ENCODE measurements at places on chromosomes 5 and 9.

DNA sequence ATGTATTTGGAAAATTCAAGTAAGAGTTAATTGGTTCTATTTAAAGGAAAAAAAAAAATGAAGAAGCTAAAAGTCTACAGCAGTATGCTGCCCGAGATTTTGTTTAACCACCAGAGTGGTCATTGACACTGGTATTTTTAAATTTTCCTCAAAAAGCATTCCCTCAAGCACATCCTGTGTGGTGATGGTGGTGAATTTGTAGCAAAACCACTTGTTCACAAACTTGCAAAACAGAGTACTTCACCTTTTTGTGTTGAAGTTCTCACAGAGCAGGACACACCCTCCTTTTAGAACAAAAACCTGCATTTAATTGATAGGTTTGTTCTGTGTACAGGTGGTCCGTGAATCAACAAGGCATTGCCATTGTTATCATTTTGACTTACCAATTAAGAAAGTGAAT lies 374.2 kb downstream of the EFNA5 start:
- no peak for DNase-seq

GRCh38 chr5:82278711-82279370 lies 687 bp upstream of the RPS23 start:
- DNase-seq: no peak

- DNase-seq: no peak
These were observed 102.0 kb upstream of the DMAC1 start for GRCh38 chr9:7901621-7902020.

DNA sequence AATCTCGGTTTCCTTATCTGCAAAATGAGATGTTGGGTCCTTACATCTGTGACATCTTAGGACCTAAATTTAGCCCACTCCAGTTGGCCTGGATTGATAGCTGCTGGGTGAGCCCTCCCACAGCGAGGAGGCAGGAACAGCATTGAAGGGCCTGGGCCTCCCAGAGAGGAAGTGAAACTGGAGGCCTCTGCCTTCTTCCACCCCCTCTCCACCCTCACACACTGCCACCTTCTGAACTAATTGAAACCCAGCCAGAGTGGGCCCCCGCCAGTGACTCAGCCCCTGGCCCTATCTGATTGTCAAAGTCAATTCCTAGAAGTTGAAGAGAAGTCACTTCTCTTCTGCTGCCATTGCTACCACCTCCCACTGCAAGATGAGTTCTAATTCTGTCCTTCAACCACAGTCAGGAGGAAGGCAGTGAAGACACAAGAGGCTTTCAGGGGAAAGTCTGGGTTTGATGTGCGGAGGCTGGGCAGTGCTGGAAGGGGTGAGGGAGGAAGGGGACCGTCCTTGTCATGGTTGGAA lies 55.2 kb upstream of the NEK6 start:
- DNase-seq: no peak

GRCh38 chr5:115686051-115686737 lies 60.4 kb upstream of the TMED7 start:
- peak; percentile 22 for DNase-seq

DNA sequence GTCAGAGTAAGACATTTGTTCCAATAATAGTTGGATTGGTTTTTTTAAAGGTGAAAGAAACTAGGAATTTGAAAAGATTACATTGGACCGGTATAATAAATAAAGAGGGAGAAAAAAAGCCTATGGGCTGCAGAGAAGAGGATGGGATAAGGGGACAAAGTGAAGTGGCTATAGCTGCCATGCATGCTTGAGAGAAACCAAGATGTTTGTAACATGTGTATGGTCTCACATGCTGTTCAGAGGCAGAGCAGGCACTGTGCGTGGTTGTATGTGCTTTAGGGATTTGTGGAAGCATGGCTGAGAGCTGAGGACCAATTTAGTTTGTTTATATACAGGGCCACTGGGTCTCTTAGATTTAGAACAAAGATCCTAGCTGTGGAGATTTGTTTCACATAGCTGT lies 32.7 kb downstream of the LNPEP start:
- DNase-seq: no peak

DNA sequence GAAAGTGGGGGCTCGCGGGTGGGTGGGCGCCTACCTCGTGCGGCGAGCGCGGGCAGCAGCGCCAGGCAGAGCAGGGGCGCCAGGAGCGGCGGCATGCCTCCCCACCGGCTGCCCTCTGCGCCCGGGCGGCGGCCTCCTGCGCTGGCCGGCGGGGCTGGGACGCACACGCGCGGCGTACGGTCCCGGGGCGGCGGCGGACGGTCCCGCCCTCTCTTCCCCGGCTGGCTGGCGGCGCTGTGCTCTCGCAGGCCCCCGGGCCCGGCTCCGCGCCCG lies 220 bp downstream of the NOTCH1 start:
- no peak for DNase-seq

GRCh38 chr9:122228568-122229484 lies at the start of gene LHX6:
Gene LHX6, minus strand, starts transcription at chr9:122228957. Its CDS starts 217 bp downstream, at chr9:122228740.
- DNase-seq: peak; percentile 53
